ENCODE measurements at places on chromosomes 11 and 22.

- ATAC-seq: no peak
Observed at GRCh38 chr11:67282876-67283371, 6.2 kb upstream of the ANKRD13D start.

DNA sequence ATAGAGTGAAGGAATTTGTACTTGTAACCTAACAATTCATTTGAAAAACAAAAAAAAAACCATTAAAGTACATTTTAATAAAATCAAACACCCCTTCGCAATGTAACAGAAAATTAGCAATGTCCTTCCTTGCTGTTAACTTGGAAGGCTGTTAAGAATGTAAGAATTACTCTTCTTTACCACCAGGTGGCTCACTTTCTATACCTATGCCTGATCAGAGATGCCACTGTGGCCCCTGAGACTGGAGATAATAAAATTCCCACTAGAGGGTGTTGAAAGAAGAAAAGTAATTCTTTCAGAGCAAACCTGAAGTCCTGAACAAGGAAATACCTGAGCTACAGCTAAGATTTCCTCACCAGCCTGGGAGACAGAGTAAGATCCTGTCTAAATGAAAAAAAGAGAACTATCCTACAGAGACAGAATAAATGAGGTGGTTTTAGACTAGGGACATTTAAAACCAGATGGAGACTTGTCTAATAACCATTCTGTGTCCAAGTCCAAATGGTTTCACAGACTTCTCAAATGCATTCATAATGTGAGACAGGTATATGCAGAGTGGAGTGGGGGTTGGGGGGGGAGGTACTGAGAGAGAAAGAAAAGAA, 1089.3 kb downstream of the FAM181B start:
- ATAC-seq: no peak

DNA sequence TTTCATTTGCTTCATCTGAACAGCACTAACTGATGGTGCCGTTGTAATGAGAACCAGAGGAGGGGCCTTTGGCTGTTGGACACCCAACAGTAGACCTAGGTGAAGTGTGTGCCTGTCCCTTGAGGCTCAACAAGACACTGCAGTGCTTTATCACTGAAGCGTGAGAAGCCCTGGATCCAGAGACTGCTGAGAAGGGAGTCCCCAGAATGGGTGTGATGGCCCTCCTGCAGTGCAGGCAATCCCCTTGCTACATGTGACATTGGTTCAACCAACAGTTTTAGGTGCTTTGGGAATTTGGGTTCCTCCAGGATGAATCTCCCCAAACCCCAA, 125.6 kb downstream of the BRD1 start:
- no peak for ATAC-seq

GRCh38 chr11:86492370-86493010, 117.8 kb downstream of the CCDC81 start:
- no peak for ATAC-seq

- no peak for ATAC-seq
Observed at GRCh38 chr22:44042249-44043218, 18.4 kb downstream of the PARVB start.
